ENCODE measurements at places on chromosomes 1 and 21.

DNA sequence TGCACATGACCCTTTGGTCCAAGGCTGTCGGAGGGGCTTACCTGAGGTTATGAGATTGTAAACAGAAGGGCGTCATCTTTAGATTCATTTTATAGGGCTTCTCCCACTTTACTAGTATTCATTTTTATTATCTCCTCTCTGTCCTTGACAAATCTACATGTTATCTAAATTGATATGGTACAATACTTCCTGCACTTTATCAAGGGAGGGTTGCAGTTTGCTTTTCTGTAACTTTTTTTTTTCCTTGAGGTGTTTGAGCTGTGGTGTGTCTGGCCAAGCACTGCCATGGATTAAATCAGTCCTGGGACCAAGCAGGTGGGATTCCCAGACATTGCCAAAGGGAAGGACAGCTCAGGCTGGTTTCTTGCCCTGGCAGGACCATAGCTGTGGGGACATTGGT is 32.0 kb upstream of the B3GALT5 start:
- no peak for DNase-seq

DNA sequence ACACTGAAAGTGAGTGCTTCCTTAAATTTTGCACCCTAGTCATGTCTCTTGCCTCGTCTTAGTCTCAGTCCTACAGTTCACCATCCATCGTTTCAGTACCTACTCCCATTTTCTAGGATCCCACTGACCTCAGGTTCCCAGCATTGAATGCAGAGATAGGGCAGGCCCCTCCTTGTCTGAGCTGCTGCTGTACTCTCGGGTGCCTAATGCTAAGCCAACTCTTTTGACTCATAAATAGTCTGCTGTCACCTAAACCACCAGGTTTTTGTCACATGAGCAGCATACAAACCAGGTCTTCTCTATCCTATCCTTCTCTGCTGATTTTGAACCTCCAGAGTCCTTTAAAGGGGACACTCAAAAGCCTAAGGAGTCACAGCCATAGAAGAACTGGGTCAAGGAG is 3.0 kb downstream of the ARHGAP30 start:
- DNase-seq = no peak

GRCh38 chr1:51101976-51102375 is at the start of gene C1orf185:
C1orf185 (plus strand) TSS chr1:51102228; CDS start chr1:51102234, 6 bp downstream.
- DNase-seq = no peak

GRCh38 chr1:8590721-8591351 is 226.6 kb downstream of the RERE start:
- DNase-seq = no peak

DNA sequence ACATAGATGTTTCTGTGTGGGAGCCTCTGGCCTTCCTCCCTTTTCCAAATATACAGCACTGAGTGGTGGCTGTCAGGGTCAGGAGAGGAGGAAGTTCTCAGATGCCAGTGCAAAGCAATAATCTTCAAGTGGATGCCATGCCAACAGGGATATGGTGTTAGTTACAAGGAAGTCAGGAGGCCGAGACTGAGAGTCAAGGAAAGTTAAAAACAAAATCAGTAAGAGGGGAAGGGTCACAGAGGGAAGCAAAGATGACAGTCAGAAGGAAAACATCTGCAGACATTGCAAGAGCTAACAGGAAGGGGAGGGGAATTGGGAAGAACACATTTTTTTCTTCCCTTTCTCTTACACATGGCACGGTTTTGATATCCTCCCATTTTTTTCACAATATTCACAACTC is 691.4 kb downstream of the ADGRL2 start:
- DNase-seq = no peak

DNA sequence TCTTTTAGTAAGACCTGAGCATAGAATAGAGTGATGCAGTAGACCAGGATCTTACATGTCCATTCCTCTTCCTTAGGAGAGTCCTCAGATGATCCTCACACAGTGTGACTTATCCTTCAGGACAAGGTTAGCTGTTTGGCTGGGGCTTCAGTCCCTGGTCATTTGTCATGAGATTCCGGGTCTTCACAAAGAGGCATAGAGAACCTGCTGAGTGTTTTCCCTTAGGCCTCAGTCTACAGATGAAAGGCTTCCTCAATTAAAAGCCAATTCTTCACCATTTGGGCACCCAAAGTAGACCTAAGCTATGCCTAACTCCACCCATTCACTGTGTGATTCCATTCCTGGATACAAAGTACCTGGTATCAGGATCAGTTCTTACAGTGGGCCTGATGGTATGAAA is 329.8 kb upstream of the RUNX1 start:
- DNase-seq = no peak

- DNase-seq = no peak
These were observed 8.6 kb upstream of the EEIG2 start for GRCh38 chr1:108551137-108551862.

DNA sequence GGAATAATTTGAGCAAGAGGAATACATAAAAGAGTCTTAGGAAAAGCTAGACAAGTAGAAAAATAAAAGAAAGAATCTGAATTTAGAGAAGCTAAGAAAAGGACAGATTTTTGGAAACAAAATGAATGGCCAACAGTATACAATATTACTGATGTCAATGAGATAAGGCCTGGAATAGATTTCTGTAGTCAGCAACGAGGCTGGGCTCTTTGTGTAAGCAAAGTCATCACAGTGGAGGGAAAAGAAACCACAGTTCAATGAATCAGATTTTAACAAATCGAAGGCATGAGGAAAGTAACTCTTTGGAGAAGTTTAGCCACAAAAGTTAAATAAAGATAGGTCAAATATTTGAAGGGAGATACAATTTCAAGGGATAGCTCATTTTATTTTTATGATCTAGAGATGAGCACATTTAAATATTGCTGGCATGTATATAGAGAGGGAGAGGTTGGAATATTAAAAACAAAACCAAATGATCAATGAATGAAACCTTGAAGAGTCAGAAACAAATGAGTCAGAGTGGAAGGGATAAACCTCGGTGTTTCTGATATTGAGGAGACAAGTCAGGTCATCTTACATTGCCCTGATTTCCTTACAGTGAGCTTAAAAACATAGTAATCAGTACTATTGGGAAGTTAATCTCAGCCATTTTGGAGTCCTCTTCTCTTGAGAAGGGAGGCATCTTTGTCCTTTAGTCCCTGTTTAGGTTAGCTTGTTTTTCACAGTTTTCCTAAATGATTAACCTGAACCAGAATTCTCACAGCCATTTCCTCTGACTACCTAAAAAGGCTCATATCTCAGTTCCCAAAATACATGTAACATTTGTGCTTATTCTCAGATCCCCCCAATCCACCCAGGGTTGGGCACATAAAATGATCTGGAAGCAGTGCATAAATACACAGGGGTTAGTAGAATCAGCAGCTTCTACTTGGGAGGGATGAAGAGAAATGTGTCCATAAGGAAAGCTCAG is 620.0 kb upstream of the B3GALT2 start:
- no peak for DNase-seq

- DNase-seq = no peak
These were observed 6.1 kb downstream of the ACP6 start for GRCh38 chr1:147664206-147664605.

GRCh38 chr1:22892789-22893188 is 79.9 kb downstream of the LACTBL1 start:
- no peak for DNase-seq

- DNase-seq = no peak
These were observed 1.5 kb upstream of the CNN3 start for GRCh38 chr1:94928293-94928939.

GRCh38 chr1:225694151-225694603 is 41.3 kb upstream of the ENAH start:
- DNase-seq = no peak

DNA sequence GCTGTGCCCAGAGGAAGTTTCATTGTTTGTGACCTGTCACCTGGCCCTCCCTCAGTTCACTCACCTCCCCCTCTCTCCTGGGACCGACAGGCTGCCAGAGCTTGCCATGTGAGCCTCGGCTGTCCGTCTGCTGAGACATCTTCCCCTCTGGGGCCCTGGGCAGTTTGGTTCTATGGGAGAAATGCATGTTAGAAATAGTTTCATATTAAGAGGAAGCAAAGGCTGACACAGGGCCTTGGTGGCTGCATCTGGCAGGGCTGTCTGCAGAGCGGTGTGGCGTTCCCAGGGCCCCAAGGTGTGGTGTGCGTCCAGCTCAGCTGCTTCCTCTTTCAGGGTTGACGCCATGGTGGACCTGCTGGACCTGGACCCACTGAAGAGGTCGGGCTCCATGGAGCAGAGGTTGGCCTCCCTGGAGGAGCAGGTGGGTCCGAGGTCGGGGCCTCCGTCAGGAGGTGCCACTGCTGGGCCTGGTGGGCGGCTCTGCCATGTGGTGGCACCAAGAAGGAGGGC is 31.9 kb upstream of the LRRC3 start:
- DNase-seq = peak; percentile 57

- DNase-seq = peak; percentile 91
These were observed at the start of gene PTPN22 for GRCh38 chr1:113871597-113872113. PTPN22 (minus strand) TSS chr1:113871712.

DNA sequence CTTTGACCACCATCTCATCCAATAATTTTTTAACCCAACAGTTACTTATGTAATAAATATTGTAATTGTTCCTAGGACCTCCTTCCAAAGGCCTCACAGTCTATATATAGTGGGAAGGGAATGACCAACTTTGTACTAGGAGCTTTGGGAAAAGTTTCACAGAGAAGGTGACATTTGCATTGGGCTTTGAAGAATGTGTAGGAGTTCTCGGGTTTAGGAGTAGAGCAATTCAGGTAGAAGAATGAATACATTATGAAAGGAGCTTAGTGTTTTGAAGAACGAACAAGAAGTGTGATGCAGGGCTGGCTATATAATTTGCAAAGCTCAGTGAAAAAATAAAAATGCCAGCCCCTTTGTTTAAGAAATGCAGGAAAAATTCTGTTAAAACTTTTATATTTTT is 330.4 kb upstream of the DEPDC1 start:
- DNase-seq = no peak

DNA sequence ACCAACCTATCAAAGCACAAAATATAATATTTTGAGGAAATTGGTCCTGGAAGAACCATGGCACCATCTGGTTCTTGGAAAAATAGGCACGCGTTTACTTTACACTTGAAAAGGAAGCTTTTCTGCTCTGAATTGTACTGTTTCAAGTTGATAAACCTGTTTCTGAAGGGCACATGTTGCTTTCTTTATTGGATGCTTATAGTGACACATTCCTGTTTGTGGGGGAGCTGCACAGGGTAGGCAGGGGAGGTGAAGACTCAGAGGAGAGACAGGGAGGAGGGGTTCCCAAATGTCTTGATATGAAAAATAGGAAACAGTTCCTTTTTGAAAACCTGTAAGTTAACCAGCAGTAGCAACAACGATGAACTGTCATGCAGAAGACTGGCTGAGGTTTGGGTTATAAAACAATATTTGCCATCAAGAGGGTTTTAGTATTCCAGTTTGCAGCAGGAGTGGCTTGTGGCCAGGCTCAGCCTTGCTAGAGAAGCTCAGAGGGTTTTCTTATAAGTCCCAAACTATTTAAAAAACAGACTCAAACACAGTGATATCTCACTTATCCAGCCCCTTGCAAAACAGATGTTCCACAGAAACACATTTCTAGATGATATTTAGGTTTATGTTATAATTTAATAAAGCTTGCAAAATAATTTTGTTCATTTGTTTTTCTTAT is 127.0 kb upstream of the MROH9 start:
- DNase-seq = no peak

DNA sequence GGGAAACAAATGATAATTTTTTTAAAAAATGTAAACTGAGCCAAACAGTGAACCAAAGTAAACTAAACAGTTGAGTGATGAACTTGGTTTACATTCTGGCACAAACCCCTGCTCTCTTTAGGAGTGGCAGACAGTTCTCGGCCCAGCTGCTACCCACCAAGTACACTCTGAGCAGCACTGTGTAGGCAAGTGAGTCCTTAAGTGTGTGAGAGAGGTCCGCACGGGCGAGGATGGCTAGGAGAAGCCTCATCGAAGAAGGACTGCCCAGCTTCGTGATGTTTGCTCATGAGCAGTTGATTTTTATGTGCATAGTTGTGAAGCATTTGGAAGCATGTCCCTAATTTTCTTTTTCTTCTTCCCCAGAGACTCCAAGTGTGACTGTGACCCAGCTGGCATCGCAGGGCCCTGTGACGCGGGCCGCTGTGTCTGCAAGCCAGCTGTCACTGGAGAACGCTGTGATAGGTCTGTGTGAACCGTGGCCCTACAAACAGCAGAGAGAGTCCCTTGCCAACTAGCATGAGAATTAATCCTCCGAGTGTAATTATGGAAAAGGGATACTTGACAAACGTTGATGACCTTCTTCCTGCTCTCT is 32.1 kb downstream of the LAMC2 start:
- DNase-seq = no peak

DNA sequence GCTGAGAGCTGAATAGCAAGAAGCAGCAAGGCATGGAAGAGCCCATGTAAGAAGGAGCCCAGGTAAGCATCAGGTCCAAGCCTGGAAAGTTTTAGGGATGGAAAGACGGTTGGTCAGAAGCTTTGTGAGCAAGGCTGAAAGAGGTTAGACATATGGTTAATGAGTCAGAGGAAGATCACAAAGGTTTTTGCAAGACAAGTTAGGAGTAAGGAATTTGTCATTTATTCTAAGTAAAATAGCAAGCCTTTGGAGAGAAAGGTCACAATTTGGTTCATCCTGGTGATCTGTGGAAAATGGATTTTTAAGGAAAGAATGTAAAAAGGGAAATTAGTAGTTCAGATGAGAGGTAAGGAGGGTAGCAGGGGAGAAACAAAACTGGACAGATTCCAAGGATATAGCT is 106.7 kb downstream of the DPYD start:
- DNase-seq = no peak

- DNase-seq = no peak
These were observed 86.0 kb upstream of the ZBTB40 start for GRCh38 chr1:22365331-22366295.

- DNase-seq = no peak
These were observed 87.1 kb downstream of the FGGY start for GRCh38 chr1:59383963-59384362.

- no peak for DNase-seq
These were observed 10.4 kb upstream of the ETV3L start for GRCh38 chr1:157110003-157110402.

DNA sequence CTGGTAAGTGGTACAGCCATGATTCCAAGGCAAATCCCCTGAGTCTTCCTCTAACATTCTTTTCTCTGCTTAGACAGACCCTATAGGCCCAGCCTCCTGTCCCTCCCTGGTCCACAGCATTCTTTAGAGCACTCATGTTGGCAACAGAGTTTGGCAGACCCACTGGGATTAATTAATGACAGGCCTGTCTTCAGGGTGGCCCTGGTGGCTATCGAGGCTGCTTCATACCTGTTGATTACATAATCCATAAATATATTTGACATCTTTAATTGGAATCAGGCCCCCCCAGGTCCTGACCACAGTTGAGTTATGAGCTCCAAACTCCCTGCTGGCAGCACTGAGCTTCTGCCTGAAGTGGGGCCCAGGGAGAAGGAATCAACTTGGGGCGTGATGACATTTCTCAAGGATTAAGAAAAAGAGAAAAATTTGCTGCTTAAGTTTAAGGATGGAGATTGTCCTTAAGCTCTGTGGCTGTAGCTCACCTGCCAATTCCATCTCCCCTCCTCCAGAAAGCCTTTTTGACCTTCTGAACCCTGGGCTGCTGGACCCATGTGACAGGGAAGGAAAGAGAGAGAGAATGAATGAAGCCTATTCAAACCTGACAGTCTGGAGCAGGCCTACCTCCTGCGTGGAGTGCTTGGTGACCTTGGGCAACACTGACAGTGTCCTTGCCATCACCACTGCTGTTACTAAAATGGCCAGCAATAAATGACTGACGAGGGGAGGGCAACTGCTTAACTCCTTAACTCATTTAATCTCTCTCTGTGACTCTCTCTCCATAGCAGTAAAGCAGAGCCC is 156.6 kb downstream of the TRABD2B start:
- peak; percentile 41 for DNase-seq
